ENCODE measurements at places on chromosomes 5 and 9.

- no peak for DNase-seq
Measured at GRCh38 chr9:90921969-90922368, 120.3 kb downstream of the SYK start.

DNA sequence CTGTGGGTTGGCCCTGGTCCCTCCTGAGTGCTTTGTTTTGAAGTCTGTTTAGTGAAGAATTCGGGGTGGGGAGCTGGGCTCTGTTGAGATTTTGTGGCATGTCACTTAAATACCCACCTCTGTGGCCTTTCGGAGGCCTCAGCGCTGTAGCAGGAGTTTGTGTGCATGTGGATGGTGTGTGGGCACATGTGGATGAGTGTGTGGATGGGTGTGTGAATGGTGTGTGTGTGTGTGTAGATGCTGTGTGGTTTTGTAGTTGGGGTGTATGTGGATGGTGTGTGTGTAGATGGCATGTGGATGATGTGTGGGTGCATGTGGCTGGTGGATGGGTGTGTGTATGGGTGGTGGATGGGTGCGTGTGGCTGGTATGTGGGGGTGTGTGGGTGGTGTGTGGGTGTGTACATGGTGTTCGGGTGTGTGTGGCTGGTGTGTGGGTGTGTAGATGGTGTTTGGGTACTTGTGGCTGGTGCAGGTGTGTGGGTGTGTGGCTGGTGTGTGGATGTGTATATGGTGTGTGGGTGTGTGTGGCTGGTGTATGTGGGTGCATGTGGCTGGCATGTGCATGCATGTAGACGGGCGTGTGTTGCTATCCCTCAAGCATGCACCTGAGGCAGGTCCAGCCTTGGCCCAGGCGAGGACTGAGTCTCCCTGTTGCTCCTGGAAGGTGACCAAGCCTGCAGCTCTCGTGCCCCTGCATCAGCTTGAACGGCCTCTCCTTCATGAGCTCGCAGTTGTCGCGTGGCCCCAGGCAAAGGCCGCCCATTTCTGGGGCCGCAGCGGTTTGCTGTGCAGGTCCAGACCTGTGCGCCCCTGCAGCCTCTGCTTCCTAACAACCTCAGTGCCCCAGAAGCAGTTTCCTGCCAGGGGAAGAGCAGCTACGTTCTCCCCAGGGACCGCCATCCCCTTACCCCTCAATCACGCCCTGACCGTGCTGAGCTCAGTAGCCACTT is 54.0 kb upstream of the FCN2 start:
- no peak for DNase-seq

DNA sequence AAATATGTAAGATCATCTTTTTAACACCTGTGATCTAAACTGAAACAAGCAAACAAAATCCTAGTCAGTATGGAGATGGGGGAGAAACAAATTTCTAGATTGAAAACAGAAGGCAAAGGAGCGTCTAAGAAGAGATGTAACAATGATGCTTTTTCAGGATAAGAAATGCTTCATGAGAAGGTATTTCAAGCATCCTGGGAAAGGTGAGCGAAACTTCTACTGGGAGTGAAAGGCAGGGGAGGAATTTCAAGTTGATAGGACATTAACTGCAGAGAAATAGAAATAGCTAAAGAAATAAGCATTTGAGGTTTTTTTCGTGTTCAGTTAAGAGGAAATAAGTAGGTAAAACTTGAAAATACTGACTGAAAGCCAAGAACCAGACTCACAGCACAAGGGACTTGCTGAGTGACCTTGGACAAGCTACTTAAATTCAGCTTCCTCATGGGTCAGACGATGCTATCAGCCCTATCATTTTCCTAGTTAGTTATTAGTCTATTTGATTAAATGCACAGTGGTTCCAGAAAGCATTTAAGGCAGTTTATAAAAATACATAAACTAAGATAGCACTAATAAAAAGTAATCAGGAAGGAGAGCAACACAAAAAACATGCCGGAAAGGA is 406.3 kb downstream of the PDE4D start:
- no peak for DNase-seq

DNA sequence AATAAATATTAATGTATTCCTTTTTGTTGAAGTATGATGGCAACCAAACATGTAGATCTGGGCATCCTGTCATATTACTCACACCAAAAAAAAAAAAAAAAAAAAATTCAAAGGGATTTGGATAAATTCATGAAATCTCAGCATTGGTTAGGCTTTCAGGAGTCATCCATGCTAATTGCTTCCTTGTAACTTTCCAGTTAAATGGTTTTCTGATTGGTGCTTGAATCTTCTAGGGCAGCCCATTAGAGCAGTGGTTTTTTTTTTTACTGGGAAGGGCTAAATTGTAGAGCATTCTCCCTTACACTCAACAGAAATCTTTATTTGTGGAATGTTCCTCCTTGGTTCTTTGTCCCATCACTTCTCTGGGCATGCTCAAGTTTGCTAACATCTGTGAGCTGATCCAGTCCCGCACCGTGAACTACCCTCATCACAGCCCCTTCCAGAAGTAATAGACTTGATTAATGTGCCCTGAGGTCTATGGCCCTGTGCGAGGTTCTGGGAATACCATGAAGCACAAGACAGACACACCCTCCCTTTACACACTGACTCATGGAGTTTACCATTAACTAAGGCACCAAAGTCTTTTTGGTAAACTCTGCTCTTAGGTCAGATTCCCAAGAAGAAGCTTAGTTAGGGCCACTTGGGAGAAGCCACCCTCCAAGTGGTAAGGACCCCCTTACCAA is 56.0 kb downstream of the RGS3 start:
- DNase-seq, result no peak

- DNase-seq, result no peak
Measured at GRCh38 chr9:70285246-70285645, 26.5 kb downstream of the SMC5 start.

GRCh38 chr5:89545076-89545475 is 662.1 kb upstream of the MEF2C start:
- DNase-seq, result no peak

GRCh38 chr5:110262749-110263148 is 463.7 kb downstream of the TMEM232 start:
- DNase-seq, result no peak

DNA sequence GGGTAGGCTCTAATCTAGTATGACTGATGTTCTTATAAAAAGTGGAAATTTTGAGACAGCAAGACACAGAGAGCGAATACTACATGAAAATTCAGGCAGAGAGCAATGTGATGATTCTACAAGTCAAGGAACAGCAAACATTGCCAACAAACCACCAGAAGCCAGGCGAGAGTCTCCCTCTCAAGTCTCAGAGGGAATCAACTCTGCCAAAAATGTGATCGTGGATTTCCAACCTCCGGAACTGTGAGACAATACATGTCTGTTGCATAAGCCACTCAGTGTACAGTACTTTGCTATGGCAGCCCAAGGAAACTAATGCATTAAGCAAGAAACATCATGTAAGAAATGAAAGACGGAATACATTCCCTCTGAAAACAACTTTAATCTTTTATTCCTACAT is 52.1 kb upstream of the CCNG1 start:
- DNase-seq, result no peak

DNA sequence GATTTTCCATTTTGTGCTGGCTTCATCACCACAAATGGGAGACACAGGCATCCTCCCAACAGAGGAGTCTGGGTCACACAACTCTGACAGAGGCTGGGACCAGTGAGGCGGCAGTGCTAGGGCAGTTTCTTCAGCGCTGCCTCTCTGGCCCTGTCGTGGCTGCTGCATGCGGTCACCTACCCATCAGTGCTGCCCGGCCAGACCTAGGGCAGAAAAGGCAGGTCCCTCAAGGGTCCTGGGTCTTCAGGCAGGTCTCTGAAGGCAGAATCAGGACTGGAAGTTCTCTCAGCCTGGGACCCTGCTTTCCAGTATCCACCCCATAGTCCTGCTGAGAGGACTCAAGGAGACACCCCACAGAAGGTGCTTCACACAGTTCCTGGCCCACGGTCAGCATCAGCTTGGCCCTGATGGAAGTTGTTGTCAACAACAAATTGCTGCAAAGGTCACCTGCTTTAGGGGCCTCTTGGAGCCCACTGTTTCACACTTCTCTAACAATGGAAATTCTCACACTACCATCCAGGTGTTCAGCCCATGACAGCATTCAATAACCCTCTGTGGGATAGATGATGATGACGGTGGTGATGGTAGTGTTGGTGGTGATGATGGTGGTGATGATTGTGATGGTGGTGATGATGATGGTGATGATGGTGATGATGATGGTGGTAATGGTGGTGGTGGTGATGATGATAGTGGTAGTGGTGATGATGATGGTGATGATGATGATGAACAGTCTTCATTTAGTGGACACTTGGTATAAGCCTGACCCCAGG is 146.4 kb upstream of the PPP1R26 start:
- no peak for DNase-seq

- no peak for DNase-seq
Measured at GRCh38 chr9:91177081-91177480, 184.6 kb downstream of the AUH start.

GRCh38 chr9:22742401-22742800 is 295.8 kb downstream of the DMRTA1 start:
- DNase-seq, result no peak

- no peak for DNase-seq
Measured at GRCh38 chr5:71666321-71666720, 52.8 kb upstream of the CARTPT start.

DNA sequence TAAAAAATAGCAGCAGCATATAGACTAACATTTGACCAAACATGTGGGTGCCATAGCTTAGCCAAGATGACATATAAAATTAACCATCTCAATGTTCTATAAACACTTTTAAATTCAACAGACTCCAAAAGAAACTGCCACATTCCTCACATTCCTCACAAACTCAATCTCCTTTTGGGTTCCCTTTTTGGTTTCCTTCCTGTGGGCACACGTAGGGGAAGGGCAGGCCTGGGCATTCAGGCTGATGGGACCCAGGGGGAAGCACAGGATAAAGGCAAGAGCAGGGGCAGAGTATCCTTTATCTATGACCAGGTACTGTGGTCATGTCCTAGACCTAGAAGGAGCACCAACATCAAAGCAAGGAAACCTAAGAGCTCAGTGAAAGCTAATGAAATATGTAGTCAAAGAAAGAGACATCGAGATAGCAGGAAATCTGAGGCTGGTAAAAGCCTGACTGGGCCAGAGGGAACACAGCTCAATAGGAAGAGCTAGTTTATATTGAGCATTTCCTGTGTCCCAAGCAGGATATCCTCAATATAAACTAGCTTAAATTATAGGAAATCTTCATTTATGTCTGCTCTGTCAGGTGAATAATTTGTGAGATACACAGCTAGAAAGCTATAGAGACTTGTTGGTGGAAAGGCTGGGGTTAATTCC is 13.6 kb upstream of the ERAP1 start:
- no peak for DNase-seq

GRCh38 chr5:1223278-1223670 is 1.9 kb upstream of the SLC6A18 start:
- DNase-seq, result no peak

DNA sequence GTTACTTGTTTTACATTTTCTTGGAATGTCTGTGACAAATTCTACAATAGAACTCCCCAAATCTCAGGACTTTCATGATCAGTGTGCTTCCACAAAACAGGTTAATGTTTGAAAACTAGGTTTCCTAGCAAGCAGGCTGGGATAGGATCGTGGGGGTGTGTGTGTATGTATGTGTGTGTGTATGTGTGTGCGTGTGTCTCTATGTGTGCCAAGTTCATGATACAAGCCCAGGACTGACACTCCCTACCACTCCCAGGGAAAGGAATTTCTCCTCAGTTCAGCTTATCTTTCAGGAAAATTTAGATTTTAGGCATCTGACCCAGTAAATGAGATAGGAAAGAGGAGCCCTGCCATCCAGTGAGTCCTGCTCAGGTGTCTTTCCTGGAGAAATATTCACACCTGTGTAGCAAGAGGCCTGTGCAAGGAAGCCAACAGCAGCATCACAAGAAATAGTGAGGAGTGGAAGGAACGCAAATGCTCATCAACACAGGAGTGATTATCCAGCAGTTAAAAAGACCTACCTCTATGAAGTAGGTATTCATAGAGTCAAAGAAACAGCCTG is 13.8 kb upstream of the ABLIM3 start:
- no peak for DNase-seq

- no peak for DNase-seq
Measured at GRCh38 chr9:33188711-33189110, 21.6 kb upstream of the B4GALT1 start.

GRCh38 chr9:35918780-35919179 is 9.5 kb downstream of the SPAAR start:
- no peak for DNase-seq

DNA sequence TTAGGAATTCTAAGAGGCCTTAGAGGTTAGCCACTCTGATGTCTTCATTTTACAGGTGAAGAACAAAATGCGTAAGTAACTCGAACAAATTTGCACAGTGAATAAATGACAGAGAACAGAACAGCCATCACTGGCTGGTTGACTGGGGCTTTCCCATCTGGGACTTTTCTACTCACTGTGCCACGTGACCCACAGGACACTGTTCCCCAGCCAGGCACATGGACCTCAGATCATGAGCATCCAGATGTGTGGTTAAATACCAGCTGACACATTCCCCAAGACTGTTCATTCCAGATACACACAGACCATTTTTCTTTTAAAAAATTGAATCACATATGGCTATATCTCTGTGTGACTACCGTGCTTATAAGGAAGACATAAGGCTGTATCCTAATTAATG is 25.8 kb upstream of the MED10 start:
- DNase-seq, result no peak

DNA sequence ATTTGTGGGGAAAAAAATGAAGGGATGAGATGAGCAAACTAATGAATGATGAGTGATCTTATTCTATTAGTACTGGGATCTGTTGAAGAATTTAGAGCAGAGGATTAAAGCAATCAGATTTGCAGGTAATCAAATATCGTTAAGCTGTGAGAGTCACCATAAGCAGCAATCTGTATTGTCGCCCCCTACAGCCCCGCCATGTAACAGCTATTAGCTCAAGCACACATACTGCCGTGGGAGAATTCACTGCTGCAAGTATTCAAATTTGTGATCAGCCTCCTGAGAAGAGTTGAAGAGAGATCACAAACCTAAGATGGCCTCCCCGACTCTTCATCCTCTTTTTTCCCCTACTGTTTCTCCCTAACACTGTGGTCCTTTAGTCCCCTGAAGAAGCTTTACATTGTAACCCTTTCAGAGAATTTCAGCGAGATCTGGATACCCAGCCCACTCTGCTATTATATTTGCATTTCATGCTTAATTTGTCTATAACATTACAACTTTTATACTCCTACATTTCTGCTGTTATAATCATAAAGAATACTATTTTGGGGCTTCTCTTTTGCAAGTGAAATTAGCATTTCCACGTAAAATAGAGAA is 28.5 kb upstream of the PHF24 start:
- DNase-seq, result peak; percentile 31

GRCh38 chr5:135821061-135821801 is 13.2 kb upstream of the SLC25A48 start:
- no peak for DNase-seq
